ENCODE measurements at places on chromosomes 4 and X.

GRCh38 chr4:82852751-82853285 is 38.1 kb downstream of the SEC31A start:
- no peak for DNase-seq

DNA sequence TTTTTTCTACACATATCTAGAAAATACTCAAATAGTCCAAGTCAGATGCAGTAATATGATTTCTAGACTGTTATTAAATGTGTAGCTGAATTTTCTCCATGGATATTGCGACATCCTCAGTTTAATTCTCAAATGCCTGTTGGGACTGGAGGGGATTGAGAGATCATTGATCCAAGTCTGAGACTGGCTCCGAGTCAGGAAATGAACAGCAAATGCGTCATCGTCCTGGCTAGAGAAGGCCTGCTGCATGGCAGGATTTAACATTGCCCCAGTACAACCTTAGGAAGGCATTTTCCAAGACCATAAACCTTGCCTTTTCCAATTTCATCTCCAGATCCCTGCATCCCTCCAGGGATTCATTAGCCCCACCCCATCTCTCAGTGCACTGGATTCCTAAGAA is 56.6 kb upstream of the SLC6A14 start:
- DNase-seq = peak; percentile 45

DNA sequence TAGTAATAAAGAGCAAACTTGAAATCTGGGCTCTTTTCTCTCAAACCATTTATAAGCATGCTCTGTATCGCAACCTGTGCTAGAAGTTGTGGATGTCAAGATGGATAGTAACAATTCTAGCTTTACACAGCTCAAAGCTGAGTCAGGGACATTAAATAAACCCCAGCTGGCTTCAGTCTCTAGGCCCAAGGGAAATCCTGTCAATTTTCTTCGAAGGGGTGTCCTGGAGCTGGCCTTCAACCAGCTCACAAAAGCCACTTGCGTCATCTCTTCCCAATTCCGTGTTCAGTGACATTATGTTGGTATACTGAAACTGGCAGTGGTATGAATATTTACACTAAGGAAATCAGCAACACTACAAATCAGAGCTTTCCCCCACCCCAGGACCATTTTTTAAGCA is 89.8 kb upstream of the PRKG2 start:
- no peak for DNase-seq

DNA sequence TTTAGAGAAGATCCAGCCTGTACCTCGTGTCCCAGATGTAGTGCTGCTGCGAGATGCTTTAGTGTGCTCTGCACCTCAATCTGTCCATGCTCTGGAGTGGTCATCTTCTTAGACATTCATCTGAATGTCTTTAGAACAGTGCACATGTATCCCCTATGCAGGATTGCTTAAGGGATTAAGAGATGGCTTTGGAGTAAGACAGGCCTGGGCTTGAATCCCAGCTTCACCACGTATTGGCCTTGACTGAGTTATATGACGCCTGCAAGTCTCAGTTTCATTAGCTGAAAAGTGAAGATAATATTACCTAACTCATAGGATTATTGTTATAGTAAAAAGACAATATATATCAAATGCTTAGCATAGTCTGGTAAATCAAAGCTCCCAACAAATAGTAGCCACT is 98.3 kb downstream of the NFKB1 start:
- no peak for DNase-seq

DNA sequence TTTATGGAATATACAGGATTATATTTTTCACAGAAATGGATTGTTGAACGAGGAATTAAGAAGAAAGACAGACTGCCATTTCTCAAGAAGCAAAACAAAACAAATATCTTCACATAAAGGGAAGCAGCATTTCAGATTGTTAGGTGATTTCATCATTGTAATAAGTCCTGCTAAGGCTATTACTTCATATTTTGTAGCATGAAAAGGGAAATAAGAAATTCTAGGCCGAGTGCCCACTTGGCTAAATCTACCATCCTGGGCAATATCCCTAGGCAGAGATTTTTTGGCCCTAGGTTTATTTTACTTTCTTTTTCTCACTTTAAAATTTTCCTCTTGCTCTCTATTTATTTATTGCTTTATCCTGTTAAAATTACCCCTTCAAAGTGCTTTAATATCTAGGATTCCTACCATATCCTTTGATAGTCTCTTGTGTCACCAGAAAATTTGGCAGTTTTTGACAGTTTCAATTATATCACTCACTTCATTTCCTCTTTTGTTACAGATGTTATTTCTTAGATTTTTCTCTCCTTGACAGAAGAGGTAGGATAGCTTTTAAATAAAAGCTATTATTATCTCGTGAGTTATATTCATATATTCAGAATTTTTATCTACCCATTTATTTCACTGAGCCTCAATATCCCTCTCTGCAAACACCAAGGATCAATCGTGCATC is 142.3 kb downstream of the PDGFC start:
- DNase-seq = peak; percentile 42

GRCh38 chrX:81392396-81392795 is 190.5 kb downstream of the SH3BGRL start:
- DNase-seq = no peak

- no peak for DNase-seq
Observed at GRCh38 chr4:153521478-153521877, 55.3 kb downstream of the TMEM131L start.

GRCh38 chr4:56040842-56041241 is 92.1 kb downstream of the CEP135 start:
- no peak for DNase-seq

GRCh38 chrX:120459309-120459708 is 9.8 kb downstream of the LAMP2 start:
- no peak for DNase-seq

Data from muscle of arm (tissue), 14 donors.